Epithelial cell of alveolus of lung (primary cell): ENCODE measurements at places on chromosomes 12 and 14. TPM values are rescaled to one million over a fixed set of nuclear protein-coding genes. Genes with fewer than 3 reads are reported as not detected.

MANSC1 gene
- total RNA-seq = 4.0 and 5.5 TPM in 2 replicates

CCDC177 gene
- total RNA-seq = under 0.01 and 0.16 TPM in 2 replicates

SLC6A15 gene
- total RNA-seq = 12.5 and 58.7 TPM in 2 replicates

TAS2R9 gene
- total RNA-seq = not detected in 2 replicates

ENDOU gene
- not detected in 2 replicates for total RNA-seq

ITGA7 gene
- total RNA-seq = 1.0 and 5.3 TPM in 2 replicates

PIP4K2C gene
- total RNA-seq = 11.4 and 18.5 TPM in 2 replicates

ASCL1 gene
- total RNA-seq = not detected in 2 replicates

ESYT1 gene
- total RNA-seq = 81.4 and 171 TPM in 2 replicates

LDHB gene
- 575 and 703 TPM in 2 replicates for total RNA-seq

DIO3 gene
- 0.13 and 7.2 TPM in 2 replicates for total RNA-seq

CLEC2A gene
- total RNA-seq = not detected in 2 replicates

POTEM gene
- not detected in 2 replicates for total RNA-seq

CLEC4D gene
- not detected in 2 replicates for total RNA-seq

KRT6A gene
- 3.2 and 20.6 TPM in 2 replicates for total RNA-seq

RAD51B gene
- total RNA-seq = 10.0 and 11.9 TPM in 2 replicates

C12orf54 gene
- total RNA-seq = 2.2 TPM in 1 of 2 replicates, not detected in the other

FOXN4 gene
- not detected in 2 replicates for total RNA-seq

FAM186B gene
- under 0.01 and 0.32 TPM in 2 replicates for total RNA-seq

HELB gene
- total RNA-seq = 1.3 and 3.4 TPM in 2 replicates

NRXN3 gene
- under 0.01 and 1.8 TPM in 2 replicates for total RNA-seq

GALNT16 gene
- 0.48 and 1.0 TPM in 2 replicates for total RNA-seq

REP15 gene
- 1.8 TPM in 1 of 2 replicates, not detected in the other for total RNA-seq

NTS gene
- total RNA-seq = 0.91 TPM in 1 of 2 replicates, not detected in the other

MMP19 gene
- total RNA-seq = 21.9 and 38.4 TPM in 2 replicates

CLEC1B gene
- not detected in 2 replicates for total RNA-seq

REM2 gene
- total RNA-seq = 0.32 and 0.39 TPM in 2 replicates

SLC10A1 gene
- not detected in 2 replicates for total RNA-seq

OR6C2 gene
- total RNA-seq = not detected in 2 replicates

NRDE2 gene
- total RNA-seq = 6.2 and 18.1 TPM in 2 replicates

PRICKLE1 gene
- total RNA-seq = 5.7 and 30.8 TPM in 2 replicates
